ENCODE measurements at places on chromosomes 2 and 18.

DNA sequence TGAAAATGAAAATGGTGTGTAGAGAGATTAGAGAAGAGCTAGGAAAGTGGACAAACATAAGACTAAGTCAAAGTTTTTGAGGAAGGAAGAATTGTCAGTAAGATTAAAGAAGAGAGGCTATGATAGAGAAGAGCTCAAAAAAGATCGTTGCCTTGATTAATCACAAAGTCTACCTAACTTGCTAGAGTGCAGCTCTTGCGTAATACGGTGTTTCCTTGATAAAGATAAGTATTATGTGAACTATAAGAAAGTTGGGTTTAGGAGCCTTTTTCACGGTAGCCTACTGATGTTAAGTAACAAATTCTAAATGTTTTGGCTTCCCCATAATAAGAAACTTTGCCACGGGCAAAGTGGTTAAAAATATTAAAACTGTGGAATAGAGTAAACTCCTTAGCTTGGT, 226.4 kb upstream of the NRXN1 start:
- no peaks in the 10 kb centered on the region for H3K36me3 ChIP-seq
- no peak for DNase-seq
- H3K27ac ChIP-seq = no peak overlapping the region
- no peaks in the 10 kb centered on the region for H3K27me3 ChIP-seq
- no peaks in the 10 kb centered on the region for H3K4me1 ChIP-seq

GRCh38 chr2:103959174-103960128, 894.5 kb upstream of the POU3F3 start:
- no peak for DNase-seq
- no peak overlapping the region for H3K4me3 ChIP-seq
- no peaks in the 10 kb centered on the region for H3K27me3 ChIP-seq
- no peaks in the 10 kb centered on the region for H3K36me3 ChIP-seq
- H3K4me1 ChIP-seq = no peaks in the 10 kb centered on the region

- H3K27ac ChIP-seq = no peak overlapping the region
- no peaks in the 10 kb centered on the region for H3K36me3 ChIP-seq
- no peaks in the 10 kb centered on the region for H3K4me1 ChIP-seq
- DNase-seq = no peak
- H3K27me3 ChIP-seq = no peaks in the 10 kb centered on the region
These were observed 202.3 kb downstream of the SLC8A1 start for GRCh38 chr2:40249577-40249976.

- H3K27ac ChIP-seq = no peak overlapping the region
- no peak for DNase-seq
- no peaks in the 10 kb centered on the region for H3K27me3 ChIP-seq
- no peak overlapping the region for H3K4me3 ChIP-seq
- H3K4me1 ChIP-seq = no peaks in the 10 kb centered on the region
These were observed 23.5 kb upstream of the PMAIP1 start for GRCh38 chr18:59876310-59876626.

DNA sequence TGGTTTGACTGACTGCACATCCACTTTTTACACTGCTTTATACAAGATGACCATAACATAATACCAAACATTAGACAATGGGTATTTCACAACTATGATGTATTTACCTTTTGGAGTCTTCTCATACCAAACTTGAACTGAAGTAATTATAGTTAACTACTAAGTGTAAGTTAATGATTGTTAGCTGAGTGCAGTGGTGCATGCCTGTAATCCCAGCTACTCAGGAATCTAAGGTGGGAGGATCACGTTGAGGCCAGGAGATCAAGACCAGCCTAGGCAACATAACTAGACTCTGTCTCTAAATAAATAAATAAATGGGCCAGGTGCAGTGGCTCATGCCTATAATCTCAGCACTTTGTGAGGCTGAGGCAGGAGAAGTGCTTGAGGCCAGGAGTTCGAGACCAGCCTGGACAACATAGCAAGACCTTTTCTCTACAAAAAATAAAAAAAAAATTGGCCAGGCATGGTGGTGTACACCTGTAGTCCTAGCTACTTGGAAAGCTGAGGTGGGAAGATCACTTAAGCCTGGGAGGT, 44.9 kb upstream of the ORC2 start:
- no peak overlapping the region for H3K27ac ChIP-seq
- no peaks in the 10 kb centered on the region for H3K36me3 ChIP-seq
- H3K4me1 ChIP-seq = no peaks in the 10 kb centered on the region
- no peak overlapping the region for H3K4me3 ChIP-seq

- H3K36me3 ChIP-seq = no peaks in the 10 kb centered on the region
- H3K4me1 ChIP-seq = no peaks in the 10 kb centered on the region
- no peak overlapping the region for H3K4me3 ChIP-seq
- no peaks in the 10 kb centered on the region for H3K27me3 ChIP-seq
These were observed 30.1 kb upstream of the MBOAT2 start for GRCh38 chr2:9033385-9034168.

- no peak overlapping the region for H3K4me3 ChIP-seq
- no peak overlapping the region for H3K27ac ChIP-seq
- H3K27me3 ChIP-seq = peaks cover 89% of the 10 kb centered on the region
- no peak for DNase-seq
- no peaks in the 10 kb centered on the region for H3K4me1 ChIP-seq
- H3K36me3 ChIP-seq = no peaks in the 10 kb centered on the region
These were observed 2.4 kb upstream of the PAX3 start for GRCh38 chr2:222301053-222301795.

- no peaks in the 10 kb centered on the region for H3K4me1 ChIP-seq
- no peak for DNase-seq
- no peak overlapping the region for H3K4me3 ChIP-seq
- H3K27ac ChIP-seq = no peak overlapping the region
- H3K27me3 ChIP-seq = no peaks in the 10 kb centered on the region
These were observed 21.7 kb downstream of the ITGAV start for GRCh38 chr2:186611526-186611925.

DNA sequence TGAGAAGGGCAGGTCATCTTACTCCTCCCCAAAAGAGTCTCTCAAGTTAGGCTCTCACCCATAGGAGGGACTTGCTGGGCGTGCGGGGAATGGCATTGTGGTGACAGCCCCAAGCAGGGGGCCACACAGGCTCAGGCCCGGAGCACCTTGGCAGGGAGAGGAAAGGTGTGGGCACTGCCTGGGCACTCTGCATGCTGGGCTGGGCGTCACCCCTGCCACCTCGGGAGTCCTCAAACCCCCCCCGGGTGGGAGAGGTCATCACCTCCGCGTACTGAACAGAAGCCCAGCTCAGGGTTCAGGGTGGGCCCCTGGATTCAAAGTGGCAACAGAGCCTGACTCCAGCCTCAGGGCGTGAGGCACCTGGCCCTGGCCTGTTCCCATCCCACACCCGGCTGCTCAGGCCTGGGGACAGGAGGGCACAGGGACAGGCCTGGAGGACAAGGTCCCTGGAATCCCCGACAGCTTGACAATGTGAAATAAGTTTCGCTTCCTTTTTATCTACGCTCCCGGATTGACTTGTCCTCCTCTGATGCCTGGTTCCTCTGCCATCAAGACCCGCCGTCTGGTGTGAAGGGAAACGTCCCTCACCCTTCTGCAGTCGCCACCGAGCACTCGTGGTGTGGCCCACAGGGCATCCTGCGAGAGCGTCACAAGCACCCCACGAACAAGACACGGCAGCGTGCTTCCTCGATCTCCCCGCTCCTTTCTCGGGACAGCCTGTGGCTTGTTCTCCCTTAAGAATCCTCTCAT, 97.8 kb downstream of the HDAC4 start:
- H3K27ac ChIP-seq = no peak overlapping the region
- peaks cover 30% of the 10 kb centered on the region for H3K4me1 ChIP-seq
- no peak for DNase-seq
- no peaks in the 10 kb centered on the region for H3K36me3 ChIP-seq

- no peak for DNase-seq
- H3K27me3 ChIP-seq = no peaks in the 10 kb centered on the region
- no peak overlapping the region for H3K27ac ChIP-seq
- H3K4me1 ChIP-seq = no peaks in the 10 kb centered on the region
These were observed 19.1 kb downstream of the PARD6G start for GRCh38 chr18:80228051-80228848.

DNA sequence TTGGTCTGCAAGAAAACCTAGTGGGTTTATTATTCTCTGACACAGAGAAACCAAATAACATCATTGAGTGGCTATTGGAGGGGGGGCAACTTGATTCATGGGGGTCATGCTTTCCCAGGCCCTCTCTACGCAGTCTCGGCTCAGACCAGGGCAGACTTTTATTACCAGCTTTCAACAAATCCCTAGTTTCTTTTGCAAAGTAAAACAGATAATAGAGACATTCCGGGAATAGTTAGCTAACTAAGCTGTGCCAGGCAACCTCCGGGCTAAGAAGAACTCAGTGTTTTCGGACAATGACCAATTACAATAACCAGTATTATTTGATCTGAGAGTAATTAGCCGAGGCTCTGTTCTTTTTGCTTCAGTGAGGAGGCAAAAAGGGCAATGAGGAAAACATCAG, 66.3 kb downstream of the CDK15 start:
- H3K4me1 ChIP-seq = no peaks in the 10 kb centered on the region
- DNase-seq = no peak
- no peak overlapping the region for H3K4me3 ChIP-seq
- no peaks in the 10 kb centered on the region for H3K27me3 ChIP-seq

DNA sequence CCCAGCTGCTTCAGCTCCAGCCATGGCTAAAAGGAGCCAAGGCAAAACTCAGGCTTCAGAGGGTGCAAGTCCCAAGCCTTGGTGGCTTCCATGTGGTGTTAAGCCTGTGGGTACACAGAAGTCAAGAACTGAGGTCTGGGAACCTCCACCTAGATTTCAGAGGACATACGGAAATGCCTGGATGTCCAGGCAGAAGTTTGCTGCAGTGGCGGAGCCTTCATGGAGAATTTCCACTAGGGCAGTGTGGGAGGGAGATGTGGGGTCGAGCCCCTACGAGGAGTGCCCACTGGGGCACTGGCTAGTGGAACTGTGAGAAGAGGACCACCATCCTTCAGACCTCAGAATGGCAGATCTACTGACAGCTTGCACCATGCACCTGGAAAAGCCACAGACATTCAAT, 76.1 kb upstream of the KCTD1 start:
- no peaks in the 10 kb centered on the region for H3K36me3 ChIP-seq
- no peaks in the 10 kb centered on the region for H3K4me1 ChIP-seq
- H3K27me3 ChIP-seq = no peaks in the 10 kb centered on the region
- DNase-seq = no peak
- no peak overlapping the region for H3K4me3 ChIP-seq

DNA sequence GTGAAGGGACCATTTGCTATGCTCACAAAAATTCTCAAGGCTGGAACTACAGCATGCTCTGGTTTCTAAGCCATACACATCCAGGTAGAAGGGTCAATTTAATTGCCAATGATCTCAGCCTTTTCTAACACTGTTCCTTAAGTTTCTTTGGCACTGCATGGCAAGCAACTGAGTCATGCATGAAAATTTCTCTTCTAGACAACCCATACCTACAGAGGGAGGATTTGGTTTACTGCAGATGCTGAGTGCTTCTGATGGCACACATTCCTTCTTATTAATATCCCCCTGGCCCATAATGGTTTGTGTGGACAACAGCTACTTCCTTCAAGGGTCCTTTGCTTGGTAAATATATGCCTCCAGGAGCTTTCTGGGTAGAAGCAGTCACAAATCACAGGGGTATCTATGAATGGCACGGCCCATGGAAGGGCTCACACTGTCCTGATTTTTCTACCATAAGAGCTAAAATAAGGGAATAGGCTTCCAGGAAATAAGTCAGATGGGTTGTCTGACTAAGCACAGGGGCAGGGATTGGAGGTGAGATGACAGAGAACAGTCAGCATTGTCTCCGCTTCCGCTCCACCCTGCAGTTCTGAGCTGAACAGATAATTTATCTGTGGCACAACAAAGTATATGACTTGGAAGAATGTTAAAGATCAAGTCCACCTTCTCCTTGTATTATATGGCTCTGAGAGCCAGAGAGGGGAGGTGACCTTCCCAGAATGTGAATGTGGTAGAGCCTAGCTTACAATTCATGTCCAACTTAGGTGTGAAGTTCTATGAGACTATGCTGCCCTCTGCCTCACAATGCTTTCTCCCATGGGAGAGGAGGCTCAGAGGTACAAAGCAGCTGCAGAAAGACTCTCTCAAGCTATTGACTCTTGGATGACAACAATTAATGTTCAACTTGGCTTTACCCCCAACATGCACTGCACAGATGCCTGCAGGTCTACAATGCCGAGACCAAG, 199.2 kb upstream of the TNP1 start:
- no peak overlapping the region for H3K27ac ChIP-seq
- no peak overlapping the region for H3K4me3 ChIP-seq
- no peaks in the 10 kb centered on the region for H3K4me1 ChIP-seq
- H3K36me3 ChIP-seq = no peaks in the 10 kb centered on the region

- H3K27ac ChIP-seq = no peak overlapping the region
- H3K36me3 ChIP-seq = no peaks in the 10 kb centered on the region
- no peak for DNase-seq
- no peaks in the 10 kb centered on the region for H3K27me3 ChIP-seq
- H3K4me3 ChIP-seq = no peak overlapping the region
These were observed 255.9 kb upstream of the STON1 start for GRCh38 chr2:48274040-48274439.

GRCh38 chr2:143805666-143806065, 676.4 kb downstream of the ARHGAP15 start:
- H3K4me3 ChIP-seq = no peak overlapping the region
- no peak overlapping the region for H3K27ac ChIP-seq
- no peaks in the 10 kb centered on the region for H3K27me3 ChIP-seq
- H3K36me3 ChIP-seq = no peaks in the 10 kb centered on the region
- no peaks in the 10 kb centered on the region for H3K4me1 ChIP-seq
- no peak for DNase-seq

Data from prostate gland (tissue), 2 donors.